NCI-H460 (cell line): ENCODE measurements at places on chromosomes 7 and 10.

DNA sequence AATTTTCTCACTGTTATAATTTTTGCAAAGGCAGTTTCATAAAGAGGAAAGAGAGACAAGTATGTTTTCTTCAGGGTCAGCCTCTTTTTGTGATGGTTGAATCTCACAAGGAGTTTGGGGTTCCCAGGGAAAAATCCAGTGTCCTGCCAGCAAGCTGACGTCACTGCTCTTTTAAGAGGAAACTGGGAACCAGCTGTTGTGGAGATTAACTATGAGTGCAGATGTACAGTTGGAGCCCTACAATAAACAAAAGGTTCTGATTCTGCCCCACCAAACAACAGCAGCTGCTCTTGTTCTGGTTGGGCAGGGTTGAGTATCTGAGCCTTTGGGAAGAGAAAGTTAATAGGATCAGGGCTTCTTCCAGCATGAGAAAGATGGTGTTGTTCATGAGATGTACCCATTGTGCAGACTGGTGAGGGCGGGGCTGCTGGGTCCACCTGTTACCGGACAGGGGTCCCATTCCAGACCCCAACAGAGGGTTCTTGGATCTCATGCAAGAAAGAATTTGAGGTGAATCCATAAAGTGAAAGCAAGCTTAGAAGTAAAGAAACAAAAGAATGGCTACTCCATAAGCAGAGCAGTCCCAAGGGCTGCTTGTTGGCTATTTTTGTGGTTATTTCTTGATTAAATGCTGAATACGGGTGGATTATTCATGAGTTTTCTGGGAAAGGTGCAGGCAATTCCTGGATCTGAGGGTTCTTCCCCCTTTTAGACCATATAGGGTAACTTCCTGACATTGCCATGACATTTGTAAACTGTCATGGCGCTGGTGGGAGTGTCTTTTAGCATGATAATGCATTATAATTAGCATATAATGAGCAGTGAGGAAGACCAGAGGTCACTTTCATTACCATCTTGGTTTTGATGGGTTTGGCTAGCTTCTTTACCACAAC is 12.5 kb downstream of the PRF1 start:
- no peak for DNase-seq

DNA sequence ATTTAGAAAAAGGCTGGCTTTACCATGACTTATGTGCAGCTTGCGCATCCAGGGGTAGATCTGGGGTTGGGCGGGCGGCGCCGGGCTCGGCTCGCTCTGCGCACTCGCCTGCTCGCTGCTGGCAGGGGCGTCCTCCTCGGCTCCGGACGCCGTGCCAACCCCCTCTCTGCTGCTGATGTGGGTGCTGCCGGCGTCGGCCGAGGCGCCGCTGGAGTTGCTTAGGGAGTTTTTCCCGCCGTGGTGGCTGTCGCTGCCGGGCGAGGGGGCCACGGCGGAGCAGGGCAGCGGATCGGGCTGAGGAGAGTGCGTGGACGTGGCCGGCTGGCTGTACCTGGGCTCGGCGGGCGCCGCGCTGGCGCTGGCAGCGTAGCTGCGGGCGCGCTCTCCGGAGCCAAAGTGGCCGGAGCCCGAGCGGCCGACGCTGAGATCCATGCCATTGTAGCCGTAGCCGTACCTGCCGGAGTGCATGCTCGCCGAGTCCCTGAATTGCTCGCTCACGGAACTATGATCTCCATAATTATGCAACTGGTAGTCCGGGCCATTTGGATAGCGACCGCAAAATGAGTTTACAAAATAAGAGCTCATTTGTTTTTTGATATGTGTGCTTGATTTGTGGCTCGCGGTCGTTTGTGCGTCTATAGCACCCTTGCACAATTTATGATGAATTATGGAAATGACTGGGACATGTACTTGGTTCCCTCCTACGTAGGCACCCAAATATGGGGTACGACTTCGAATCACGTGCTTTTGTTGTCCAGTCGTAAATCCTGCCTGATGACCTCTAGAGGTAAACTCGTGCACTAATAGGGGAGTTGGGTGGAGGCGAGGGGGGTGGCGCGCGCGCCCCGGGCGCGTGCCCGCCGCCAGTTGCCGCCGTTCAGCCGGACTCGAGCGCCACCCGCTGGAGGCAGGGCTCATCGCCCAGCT is at the start of gene HOXA5:
TSS of gene HOXA5 (minus strand) at position 659 of the 927 bp plus-strand sequence. CDS start at position 585, 74 bp downstream.
- DNase-seq, result no peak

DNA sequence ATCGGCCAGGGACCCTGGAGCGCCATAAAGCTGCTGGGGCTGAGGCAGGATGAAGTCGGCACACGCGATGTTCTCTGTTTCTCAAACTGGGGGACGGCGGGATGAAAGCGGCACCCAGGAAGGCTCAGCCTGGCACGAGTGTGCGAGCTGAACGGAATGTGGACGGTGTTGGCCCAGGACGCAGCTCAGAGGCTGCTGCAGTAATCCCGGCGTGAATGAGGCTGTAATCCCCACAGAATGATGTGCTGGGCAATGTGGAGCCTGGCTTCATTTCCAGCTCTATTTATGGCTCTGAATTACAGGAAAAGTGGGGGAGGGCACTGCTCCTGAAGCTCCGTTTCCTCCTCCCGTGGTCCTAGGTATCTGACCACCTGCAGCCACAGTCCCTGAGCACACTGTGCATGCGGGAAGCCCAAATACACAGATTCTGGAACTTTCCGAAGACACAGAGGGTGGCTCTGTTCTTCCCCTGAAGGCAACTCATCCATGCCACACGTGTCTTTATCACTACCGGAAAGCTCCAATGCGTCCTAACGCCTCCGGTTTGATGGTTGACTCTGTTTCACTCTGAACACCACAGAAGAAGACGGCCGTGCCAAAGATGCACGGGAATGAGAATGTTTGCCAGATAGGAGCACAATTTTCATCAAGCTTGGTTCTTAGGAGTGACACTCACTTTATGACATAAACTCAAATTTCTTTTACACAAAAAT is 37.6 kb downstream of the KLF6 start:
- DNase-seq, result no peak

GRCh38 chr10:73486601-73487000 is 9.2 kb downstream of the PPP3CB start:
- no peak for DNase-seq

GRCh38 chr10:17212802-17213221 is 11.3 kb upstream of the TRDMT1 start:
- no peak for DNase-seq
